ENCODE measurements at places on chromosomes 12 and 14. TPM values are rescaled to one million over a fixed set of nuclear protein-coding genes. Genes with fewer than 3 reads are reported as not detected.

The PLA2G1B gene
- total RNA-seq, result not detected

The ALX1 gene
- total RNA-seq, result 6.1 TPM

The CD69 gene
- total RNA-seq, result not detected

The CACNA1C gene
- 10.7 TPM for total RNA-seq

The ENDOU gene
- not detected for total RNA-seq
